Activated T-cell treated with anti-CD3 and anti-CD28 coated beads, Interleukin-2, amount 50 U/mL, for 48 hours (primary cell): ENCODE measurements at places on chromosomes 5 and 9.

DNA sequence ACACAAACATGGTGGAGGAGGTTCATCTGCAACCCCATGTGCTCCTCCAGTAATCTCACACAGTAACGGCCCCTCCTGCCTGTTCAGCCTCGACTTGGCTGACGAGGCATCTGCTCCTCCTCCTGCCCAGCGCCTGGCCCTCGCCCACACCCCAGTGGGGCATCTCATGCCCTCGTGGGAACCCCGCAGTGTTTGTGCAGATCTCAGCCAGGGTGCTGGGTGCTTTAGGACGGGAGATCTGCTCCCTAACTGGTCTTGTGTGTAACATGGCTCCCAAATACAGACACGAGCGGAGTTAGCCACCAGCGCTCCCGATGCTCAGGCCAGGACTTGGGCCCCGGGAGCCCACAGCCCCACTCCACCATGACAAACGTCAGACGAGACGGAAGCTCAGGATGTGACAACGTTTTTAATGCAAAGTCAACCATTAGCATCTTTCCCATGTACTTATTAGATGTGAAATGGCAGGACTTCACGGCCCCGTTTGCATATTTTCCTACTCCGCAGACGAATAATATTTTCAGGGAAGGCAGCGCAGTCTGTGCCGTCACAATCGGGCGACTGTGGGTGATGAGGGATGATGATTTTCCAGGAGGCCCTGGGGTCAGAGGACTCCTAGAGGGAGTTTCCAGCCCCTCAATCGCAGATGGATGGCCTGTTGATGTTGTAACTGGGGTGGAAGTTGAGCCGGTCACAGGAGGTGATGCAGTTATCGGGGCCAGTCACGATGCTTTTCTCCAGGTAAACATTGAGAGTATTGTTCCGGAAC lies 5.5 kb upstream of the MRPS2 start:
- DNase-seq = no peak

GRCh38 chr5:121152411-121152810 lies 688.3 kb downstream of the PRR16 start:
- no peak for DNase-seq

DNA sequence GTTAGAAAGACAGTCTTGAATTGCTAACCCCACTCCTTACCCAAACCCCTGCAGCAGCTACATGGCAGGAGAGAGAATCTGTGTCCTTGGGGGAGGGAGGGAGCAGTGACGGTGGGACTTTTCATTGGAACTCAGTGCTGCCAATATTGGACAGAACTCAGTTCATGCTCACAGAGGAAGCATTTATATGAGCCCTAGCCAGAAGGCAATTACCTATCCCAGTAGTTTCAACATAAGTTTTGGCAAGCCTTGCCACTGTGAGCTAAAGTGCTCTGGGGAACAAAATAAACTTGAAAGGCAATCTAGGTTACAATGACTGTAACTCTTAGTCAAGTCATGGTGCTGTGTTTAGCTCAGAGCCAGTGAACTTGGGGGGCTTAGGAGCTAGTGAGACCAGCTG lies 1013.4 kb upstream of the COX7C start:
- no peak for DNase-seq

DNA sequence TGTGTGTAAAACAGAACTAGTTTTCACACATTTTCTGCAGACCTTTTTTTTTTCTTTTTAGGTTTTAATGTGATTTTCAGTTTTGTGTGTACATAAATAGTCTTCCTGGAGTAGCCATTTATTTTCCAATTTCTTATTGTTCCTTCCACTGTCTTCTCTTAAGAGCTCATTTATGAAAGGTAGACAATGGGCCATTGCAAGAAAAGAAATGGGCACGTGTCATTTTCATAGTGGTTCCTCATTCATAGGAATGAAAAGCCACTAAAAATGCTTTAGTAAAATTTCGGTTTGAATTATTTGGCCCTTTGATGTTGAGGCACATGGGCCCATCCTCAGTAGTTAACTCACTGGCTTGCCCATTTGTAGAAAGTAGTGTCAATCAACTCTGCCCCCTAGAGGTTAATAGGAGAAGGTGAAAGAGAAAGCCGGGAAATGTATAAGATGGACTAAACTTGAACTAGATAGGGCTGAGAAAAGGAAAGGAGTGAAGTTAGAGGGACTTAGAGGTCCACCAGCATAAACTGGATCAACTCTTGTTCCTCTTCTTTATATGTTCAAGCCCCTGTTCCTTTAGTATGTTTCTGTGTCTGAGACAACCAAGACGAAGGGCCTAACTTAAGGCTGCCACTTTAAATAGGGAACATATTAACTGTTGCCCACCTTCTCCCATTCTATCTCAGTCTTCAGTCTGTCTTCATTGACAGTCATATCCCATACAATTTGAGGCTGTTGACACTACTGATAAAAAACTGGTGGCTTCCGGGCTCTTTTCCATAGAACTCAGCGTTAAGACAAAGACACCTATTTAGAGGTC lies 72.6 kb downstream of the SMARCA2 start:
- no peak for DNase-seq

GRCh38 chr9:78133751-78134150 lies 102.1 kb upstream of the CEP78 start:
- no peak for DNase-seq

- no peak for DNase-seq
These were observed 57.9 kb downstream of the TEX10 start for GRCh38 chr9:100294806-100295205.
